ENCODE measurements at places on chromosomes 12 and 14.
A peak's percentile ranks its signal among the peaks of the same experiment; 100 is the strongest.

DNA sequence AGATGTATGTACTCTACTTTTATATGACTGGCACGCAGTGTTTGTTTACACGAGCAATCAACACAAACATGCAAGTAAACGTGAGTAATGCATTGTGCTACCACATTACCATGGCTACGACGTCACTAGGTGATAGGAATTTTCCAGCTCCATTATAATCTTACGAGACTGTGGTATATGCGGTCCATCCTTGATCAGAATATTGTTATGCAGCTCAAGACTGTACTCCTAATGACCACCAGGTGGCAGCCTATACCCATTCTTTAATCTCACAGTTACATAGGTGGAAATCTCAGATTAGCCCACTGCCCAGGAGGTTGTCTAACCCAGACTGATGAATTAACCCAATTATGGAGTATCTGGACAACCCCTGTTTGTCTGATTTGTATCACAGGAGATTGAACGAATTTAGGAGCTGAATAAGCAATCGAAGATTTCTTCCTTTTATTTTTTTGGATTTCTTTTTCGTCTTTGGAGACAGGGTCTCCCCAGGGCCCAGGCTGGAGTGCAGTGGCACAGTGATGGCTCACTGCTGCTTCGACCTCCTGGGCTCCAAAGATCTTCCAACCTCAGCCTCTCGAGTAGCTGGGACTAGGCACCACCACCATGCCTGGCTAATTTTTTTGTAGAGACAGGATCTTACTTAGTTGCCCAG lies 8.7 kb upstream of the TESPA1 start:
- DNase-seq: peak; percentile 17

GRCh38 chr12:50282721-50283228 lies 545 bp downstream of the LIMA1 start:
- DNase-seq: peak; percentile 24

GRCh38 chr12:19627719-19628118 lies 188.4 kb downstream of the AEBP2 start:
- no peak for DNase-seq

DNA sequence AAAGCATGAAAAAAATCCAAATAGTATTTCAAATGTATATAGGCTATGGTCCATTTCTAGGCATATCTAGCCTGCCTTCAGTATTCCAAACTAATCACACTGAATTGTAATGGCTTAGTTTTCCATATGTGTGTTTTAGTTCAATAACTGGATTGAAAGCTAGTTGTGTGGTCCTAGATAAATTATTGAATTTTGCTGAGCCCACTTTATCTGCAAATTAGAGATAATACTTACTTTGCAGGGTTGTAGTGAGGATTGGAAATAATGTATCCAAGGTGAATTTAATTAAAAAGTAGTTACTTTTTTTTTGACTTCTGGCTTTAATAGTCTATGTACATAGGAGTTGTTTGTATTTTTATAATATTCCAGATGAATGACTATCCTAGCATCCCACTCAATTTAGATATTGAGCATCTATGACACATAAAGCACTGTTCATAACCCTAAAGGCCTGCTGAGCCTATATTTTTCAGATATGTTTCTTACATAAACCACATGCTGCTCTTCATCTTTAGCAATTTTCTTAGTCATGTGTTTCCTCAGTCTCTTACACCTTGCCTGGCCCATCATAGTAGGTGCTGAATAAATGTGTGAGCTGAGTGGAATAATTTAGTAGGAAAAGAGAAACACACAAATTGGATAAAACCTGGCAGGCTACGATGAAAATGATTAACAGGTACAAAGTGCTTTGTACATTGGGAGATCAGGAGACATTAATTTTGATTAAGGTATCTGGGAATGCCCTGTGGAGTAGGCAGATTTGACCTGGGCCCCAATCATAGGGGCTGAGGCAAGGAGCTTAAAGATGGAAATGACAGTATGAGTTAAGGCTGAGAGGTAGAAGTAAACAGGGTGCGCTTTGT lies 1.1 kb upstream of the ATP23 start:
- DNase-seq: peak; percentile 41

DNA sequence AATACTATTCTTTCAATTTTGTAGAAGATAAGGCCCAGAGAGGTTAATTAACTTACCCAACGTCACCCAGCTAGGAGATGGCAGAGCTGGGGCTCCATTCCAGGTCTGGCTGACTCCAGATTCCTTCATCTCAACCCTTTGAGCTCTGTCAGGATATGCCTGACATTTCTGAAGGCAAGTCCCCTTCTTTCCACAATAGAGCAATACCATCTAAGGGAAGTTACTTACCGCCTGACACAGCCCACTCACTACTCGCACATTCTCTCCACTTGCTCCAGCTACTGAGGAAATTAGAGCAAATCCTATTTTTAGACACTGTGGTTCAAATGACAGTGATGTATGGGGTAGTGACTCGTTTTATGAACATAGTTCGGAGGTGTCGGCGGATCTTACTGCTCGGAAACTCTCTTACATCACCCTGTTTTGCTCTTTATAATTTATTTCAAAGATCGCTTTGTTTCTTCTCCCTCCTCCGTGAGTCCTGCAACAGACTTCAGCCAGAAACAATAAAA lies 2.0 kb upstream of the WSCD2 start:
- no peak for DNase-seq

GRCh38 chr14:73842851-73843250 lies 8.8 kb upstream of the PTGR2 start:
- DNase-seq: no peak

DNA sequence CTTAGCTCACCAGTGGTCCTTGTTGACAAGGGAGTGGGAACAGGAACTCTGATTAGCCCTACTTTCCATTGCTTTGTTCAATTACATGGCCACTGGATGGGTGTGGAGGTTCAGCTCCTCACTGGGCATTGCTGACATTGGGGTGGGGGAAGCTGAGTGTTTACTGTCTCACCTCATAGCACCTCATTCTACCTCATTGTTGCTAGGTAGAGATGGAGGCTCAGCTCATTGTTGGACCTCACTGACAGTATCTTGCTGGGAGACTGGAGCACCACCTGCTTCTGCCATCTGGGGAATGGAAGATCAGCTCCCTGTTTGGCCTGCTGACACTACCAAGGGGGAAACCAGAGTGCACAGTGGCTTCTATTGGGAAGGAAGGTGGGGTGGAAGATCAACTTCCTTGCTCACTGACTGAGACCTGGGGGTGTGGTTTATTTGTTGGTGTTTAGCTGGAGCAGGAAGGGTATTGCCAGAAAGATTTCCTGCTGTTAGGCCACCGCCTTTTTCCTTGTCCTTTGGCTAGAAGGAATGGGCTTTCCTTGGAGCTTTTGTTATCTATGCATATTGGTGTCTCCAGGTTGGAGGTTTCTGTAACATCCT lies 1.3 kb upstream of the OR4E2 start:
- DNase-seq: no peak

GRCh38 chr12:123983822-123984485 lies 10.9 kb downstream of the ZNF664 start:
- DNase-seq: no peak

GRCh38 chr12:115257791-115258190 lies 573.8 kb upstream of the TBX3 start:
- no peak for DNase-seq

DNA sequence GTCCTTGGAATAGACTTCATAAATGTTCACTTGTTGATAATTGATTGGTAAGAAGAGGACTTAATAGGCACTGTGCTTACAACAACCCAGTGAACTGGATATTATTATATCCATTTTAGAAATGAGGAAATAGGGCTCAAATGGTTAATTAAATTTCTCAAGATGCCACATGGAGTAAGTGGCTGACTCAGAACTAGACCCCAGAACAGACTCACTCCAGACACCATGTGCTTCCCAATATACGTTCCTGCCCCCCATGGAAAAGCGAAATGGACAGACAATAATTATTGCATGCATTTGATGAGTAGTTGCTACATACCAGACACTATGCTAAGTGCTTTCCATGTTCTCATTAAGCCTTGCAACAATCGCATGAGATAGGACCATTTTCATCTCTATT lies 895 bp upstream of the ANKS1B start:
- no peak for DNase-seq

GRCh38 chr14:69963966-69964365 lies 84.8 kb downstream of the SMOC1 start:
- DNase-seq: no peak

DNA sequence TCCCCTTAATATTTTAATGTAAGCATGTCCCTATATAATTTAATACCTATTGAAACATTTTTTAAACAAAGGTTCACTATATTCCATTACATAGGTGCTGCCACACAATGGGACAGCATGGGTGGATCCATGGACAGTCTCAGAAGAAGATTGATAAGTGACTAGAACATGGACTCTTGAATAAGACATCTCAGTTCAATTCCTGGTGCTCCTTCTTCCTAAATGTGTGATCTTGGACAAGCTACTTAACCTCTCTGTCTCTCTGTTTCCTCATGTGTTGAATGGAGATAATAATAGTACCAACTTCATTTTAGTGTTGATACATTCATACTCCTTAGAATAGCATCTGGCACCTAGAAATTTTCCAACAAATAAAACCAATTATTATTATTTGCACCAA lies 1.1 kb upstream of the ART4 start:
- no peak for DNase-seq

GRCh38 chr14:90137807-90138206 lies 76.0 kb downstream of the KCNK13 start:
- DNase-seq: no peak

DNA sequence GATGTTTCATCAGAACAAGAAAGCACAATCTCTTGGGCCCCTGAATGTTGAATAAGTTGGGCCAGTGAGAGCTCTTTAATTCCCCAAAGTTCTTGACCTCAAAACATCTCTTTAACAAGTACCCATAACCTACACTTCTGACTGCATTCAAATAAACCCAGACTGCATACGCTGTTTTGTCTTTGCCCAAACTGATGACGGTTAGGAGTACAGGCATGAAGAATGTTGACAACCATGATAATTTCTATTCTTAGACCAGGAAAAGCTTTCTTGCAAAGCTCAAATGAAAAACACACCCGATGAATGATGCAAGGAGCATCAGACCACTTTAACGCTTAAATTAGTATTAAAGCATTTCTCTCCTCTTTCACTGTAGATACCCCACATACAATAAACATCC lies 11.7 kb upstream of the RAB3IP start:
- DNase-seq: no peak

DNA sequence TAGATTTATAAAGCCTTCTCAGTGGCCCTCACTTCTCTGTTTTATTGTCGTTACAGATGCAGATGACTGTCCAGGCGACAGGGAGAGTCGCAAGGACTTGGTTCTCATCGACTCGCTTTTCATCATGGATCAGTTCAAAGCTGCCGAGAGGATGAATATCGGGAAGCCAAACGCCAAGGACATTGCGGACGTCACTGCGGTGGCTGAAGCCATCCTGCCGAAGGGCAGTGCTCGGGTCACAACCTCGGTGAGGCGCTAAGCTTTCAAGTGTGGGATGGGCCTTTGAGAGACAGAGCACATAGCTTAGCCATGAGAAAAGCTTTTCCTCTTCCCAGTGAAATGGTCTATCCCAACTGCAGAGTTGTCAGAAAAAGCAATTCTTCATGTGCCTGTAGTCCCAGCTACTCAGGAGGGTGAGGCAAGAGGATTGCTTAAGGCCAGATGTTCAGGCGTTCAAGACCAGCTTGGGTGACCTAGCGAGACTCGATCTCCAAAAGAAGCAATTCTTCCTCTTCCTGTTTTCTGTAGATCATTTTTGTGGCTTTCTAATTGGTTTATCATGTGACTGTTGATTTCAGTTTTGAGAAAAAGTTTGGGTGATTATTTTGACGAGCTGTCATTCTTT lies 56.4 kb downstream of the EP400 start:
- no peak for DNase-seq

GRCh38 chr14:35509846-35510245 lies 24.1 kb upstream of the INSM2 start:
- no peak for DNase-seq

GRCh38 chr14:36438883-36439282 lies 81.1 kb downstream of the NKX2-1 start:
- DNase-seq: no peak

- no peak for DNase-seq
These were observed 4.1 kb upstream of the PRIMA1 start for GRCh38 chr14:93792391-93792790.

DNA sequence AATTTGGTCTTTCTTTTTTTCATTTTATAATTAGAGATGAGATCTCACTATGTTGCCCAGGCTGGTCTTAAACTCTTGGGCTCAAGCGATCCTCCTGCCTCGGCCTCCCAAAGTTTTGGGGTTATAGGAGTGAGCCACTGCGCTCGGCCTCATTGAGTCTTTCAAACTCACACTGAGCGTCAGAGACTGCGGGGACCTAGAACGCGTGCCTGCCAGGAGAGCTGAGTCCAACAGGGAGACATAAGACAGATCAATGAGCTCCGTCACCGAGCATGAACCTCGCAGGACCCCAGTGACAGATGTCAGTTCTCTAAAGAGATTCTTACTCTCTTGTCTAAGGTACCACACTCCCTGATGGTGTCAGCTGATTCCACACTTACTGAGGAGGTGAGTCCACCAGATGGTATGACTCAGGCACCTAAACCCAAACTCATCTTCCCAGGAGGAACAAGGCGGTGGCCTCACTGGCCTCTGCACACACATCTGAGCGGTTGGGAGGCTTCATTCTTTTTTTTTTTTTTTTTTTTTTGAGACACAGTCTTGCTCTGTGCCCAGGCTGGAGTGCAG lies 58.9 kb downstream of the CCDC88C start:
- no peak for DNase-seq
